ENCODE measurements at places on chromosomes 12 and 14.

- DNase-seq = no peak
Measured at GRCh38 chr12:115455268-115455681, 771.3 kb upstream of the TBX3 start.

DNA sequence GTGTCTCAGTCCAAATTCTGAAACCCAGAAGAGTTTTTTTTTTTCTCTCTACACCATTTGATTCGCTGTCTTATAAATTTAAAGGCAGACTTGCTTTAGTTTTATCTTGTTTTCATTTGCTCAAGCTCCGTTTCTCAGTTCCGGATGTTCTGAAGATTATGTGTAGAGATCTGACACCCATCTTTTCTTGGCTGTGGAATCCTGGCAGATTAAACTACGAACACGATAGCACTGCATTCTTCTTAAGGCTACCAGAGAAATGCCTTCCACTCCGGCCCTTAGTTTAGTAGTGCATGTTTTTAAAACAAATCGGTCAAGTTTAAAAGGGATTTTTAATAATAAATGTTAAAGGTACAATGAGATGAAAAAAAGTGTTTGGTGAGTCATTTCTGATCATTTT, 106.4 kb downstream of the LMO3 start:
- DNase-seq = no peak

DNA sequence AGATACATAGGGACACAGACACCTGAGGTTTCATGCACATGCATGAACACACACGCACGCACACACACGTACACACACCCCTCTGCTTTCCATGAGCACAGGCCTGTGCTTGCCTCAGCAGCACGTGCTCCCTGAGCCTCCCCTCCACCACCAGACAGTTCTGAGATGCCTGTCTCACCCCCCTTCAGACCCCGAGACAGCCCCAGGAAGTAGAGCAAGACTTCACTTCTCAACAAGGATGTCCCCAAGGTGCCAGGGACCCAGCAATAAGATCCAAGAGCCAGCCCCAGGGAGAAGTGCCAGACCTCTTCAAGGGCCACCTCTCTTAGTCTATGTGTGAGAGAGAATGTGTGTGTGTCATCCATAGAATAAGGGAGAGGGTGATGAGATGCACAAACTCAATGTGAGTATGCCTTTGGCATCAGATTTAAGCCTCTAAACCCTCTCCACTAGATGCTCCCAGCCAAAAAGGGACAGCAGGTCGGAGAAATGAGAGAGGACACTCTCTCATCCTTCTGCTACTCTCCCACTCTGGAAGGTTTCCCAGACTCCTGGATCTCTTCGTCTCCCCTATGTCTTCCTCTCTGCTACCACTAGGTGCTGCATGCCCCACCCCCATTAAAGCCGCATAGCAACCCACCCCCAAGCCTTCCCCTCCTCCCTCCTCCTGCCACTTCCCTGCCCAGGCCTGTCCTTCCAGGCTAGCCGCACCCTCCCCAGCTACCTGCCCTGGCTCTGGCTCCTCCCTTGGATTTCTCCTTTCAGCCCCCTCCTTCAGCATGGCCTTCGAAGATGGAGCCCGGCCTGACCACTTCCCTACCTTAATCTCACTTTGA, 7.7 kb downstream of the RARG start:
- no peak for DNase-seq

GRCh38 chr14:85003805-85004204, 526.1 kb upstream of the FLRT2 start:
- no peak for DNase-seq

- no peak for DNase-seq
Measured at GRCh38 chr14:55739967-55740648, 160.1 kb downstream of the KTN1 start.

- DNase-seq = no peak
Measured at GRCh38 chr12:49534731-49535278, 4.0 kb upstream of the KCNH3 start.

- no peak for DNase-seq
Measured at GRCh38 chr14:23346693-23347405, 5.8 kb downstream of the SLC22A17 start.

DNA sequence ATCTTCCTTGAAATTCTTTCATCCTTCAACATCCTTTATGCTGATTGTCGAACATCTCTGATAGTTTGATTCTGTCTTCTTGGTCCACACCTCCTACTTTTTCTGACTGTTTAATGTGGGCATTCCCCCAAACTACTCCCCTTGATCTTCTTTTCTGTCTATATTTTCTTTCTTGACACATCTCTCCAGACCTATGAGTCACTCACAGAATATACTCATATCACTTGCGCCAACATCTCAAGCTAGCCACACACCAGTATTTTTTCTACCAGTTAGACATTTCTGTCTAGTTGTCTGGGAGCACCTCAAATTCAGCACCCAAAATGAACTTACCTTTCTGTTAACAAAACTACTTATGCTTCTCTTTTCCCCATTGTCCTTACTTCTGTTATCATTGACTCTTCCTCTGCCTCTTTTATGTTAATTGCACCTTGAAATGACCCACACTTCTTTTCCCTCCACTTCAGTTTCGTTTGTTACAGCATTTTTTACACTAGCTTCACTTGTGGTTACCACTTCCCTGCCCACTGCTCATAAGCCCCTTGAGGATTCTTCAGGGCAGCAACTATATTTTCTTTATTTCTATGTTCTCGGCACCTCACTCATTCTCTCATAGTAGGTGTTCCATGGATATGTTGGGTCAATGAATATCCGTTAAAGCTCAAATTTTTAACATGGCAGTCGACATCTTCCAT, 33.5 kb downstream of the TSHR start:
- no peak for DNase-seq

DNA sequence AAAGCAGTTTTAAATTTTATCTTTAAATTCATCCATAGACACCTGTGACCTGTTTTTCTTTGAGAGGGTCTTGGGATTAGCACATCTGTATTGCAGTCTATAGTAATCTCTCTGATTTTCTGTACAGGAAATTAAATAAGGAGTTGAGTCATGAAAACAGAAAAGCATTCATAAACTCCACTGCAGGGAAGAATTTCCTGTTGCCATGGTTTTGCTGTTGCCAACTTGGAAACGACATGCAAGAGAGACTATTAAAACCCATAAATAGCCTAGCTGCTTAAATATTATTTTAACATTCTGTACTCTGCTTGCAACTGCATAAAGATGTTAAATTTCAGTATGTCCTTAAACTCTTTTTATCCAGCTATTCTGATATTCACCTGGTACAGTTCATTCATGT, 281.0 kb upstream of the RGS6 start:
- no peak for DNase-seq

GRCh38 chr12:109385339-109386058, 37.8 kb downstream of the MYO1H start:
- no peak for DNase-seq

- no peak for DNase-seq
Measured at GRCh38 chr12:109387425-109388166, 39.9 kb downstream of the MYO1H start.

DNA sequence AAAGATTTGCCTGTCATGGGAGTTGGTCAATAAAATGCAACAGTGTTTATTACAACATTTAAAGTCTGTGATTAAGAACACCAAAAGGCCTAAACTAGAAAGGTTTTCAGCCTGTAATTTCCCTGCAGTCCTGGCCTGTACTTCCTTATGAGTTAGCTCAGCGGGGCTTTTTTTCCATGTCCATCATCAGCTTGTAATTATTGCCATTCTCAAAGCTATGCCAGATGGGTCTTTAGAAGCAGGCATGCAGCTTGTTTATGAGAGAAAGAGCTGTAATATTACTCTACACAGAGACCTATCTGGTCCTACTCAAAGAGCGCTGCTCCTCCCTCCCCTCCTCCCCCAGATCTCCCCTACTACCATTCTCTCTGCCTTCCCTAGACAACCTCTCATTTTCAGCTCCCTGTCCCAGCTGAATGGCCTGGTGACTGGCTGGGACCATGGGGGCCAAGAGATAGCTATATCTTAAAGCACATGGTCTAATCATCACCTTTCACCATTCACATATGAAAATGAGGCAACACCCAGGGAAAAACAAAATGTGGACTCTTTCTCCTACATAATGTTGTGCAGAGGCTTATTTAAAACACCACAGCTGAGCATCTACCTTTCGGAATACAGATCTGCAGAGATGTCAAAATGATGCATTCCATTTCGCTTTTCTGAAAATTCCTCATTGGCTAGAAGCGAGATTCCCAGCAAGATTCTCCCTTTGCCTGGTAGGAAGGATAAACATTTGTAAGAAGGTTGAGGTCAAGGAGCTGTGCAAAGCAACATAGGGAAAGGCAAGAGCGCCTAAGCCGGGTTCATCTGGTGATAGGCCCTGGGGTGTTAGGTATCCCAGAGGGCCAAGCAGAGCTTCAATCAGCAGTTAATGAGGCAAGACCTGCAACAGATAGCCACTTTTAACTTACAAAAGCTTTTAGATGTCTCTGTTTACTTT, 209.7 kb upstream of the CDKN3 start:
- no peak for DNase-seq

DNA sequence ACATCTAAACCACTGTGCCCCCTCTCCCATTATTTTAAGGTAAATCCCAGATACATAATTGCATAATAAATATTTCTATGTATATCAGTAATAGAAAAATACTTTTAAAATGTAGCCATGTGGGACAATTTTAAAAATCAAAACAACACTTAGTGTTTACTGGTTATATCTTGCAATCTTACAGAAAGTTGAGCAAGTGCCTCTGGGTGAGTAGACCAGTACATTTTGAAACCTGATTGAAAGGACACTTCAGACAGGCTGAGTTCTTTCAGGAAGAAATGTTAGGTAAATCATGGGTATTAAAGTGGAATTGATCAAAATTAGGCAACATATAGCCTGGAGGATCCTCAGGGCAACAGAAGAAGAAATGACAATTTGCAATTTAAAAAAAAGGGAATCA, 7.2 kb downstream of the SLC38A4 start:
- no peak for DNase-seq

GRCh38 chr12:795305-795704, 42.9 kb downstream of the WNK1 start:
- peak; percentile 60 for DNase-seq

DNA sequence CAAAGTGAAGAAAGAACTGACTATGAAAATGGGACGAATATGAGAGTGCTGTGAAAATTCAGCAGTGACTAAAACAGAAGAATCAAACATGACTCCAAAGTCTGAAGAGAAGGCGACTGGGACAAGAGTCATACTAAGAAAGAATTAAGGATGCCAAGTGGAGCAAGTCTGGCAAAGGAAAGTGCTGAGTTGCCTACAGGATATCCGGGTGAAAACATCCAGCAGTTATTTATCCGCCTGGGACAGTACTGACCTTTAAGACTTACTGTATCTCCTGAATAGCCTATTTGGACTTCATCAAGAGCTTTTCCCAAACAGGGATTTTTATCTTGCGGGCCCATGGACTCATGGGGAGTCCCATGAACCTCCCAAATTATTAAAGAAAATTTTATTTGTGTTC, 41.1 kb downstream of the KICS2 start:
- no peak for DNase-seq

- no peak for DNase-seq
Measured at GRCh38 chr12:106634206-106634605, 51.4 kb downstream of the RFX4 start.

DNA sequence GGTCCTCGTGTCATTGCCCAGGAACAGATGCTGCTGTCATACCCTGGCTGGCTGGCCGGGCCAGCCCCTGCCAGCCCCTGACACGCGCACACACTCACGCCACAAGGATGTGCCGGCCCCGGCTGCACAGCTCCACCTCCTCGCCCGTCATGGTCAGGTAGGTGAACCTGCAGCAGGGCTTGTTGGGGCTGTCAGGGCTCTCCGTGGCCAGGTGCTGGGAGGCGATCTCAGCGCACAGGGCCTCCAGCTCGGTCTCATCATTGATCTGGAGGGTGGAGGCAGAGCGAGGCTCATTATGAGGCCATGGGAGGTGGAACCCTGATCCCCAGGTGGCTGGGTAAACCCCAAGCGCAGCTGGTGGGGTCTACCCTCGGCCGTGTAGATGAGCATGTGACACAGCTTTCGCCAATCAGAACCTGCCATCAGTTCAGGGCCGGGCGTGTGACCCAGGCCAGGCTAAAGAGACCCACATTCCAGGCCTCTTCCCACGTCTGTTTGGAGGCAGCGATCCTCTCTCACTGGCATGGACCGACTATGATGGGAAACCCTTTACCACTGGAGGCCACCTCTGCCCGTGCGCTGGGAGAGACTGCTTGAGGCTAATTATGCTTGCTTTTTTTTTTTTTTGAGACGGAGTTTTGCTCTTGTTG, 38.8 kb downstream of the TRAFD1 start:
- DNase-seq = no peak

DNA sequence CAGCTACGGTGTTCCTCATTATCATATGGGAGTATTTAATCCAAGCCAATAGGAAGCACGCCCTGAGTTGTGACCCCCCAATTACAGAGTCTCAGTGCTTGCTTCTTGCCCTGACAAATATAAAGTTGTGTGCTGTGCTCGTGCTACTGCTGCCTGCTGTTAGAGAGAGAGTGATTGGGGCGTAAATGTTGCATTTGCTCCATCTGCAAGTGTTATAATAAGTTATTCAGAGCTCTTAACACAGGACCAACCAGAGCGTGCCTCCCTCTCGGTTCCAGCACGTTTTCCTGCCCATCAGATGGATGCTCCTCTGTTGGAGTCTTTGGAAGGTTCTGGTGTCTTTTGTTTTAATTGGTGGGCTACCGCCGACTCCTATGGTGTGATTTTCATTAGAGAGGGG, 81.4 kb downstream of the TESC start:
- DNase-seq = no peak

- DNase-seq = no peak
Measured at GRCh38 chr14:105851716-105852377, 325.5 kb downstream of the TMEM121 start.

DNA sequence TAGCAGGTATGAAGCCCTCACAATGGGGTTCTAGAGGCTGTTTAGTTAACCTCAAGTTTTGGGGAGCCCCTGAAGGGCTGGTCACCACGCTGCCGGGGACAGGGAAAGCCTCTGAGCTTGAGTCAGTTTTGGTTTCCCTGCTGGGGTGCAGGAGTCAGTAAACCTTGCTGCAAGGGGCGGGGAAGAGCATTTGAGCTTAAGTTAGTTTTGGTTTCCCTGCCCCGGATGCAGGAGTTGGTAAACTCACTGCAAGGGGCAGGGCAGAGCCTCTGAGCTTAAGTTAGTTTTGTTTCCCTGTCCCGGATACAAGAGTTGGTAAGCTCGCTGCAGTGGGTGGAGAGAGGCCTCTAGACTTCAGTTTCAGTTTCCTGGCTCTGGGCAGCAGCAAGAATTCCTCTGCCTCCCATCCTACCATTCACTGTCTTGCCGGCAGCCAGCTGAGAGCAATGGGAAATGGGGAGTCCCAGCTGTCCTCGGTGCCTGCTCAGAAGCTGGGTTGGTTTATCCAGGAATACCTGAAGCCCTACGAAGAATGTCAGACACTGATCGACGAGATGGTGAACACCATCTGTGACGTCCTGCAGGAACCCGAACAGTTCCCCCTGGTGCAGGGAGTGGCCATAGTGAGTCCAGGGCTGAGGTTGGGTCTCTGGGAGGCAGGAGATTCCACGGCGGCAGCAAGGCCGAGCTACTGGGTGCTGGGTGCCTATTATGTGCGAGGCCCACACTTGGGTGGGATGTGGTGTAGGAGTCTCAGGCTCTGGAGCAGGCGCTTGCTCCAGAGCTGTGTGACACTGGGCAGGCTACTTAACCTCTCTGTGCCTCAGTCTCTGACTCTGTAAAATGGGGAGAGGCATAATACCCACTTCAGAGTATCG, at the start of gene OAS2:
OAS2 (plus strand) TSS at position 357 of the 878 bp plus-strand sequence; CDS start at position 447, 90 bp downstream.
- peak; percentile 66 for DNase-seq
